ENCODE measurements at places on chromosomes 16 and 17. TPM values are rescaled to one million over a fixed set of nuclear protein-coding genes. Genes with fewer than 3 reads are reported as not detected.

GRCh38 chr17:81119223-81120148 lies 45.8 kb upstream of the PVALEF start:
- peak; percentile 78 for DNase-seq

GRCh38 chr16:9340526-9341256 lies 249.2 kb downstream of the HAPSTR1 start:
- DNase-seq, result no peak

DNA sequence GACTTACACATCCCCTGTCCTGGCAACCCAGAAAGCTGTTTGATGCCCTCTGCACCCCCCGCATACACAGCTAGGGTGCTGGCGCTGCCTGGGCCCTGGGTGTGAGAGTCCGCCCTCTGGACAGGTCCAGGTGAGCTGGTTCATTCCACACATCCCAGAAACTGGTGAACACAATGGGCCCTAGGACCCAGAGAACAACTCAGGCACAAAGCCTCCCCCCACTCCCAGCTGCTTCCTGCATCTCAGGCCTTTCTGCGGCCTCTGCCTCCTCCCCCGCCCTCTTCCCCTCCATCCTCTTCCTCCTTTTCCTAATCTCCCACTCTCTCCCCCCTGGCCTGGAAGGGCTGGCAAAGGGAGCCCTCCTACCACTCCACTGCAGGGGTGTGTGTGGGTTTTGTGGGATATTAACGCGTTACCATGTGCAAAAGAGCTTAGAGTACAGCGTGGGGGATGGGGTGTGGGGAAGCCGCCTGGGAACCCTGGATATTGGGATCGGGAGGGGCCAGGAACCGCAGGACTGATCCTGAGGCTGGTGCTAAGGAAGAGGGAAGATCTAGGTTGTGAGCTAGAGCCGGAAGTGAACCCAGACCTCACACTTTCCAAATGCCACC lies 1.6 kb upstream of the PPP1R9B start:
- peak; percentile 96 for DNase-seq

Gene CCL8
- not detected for total RNA-seq

DNA sequence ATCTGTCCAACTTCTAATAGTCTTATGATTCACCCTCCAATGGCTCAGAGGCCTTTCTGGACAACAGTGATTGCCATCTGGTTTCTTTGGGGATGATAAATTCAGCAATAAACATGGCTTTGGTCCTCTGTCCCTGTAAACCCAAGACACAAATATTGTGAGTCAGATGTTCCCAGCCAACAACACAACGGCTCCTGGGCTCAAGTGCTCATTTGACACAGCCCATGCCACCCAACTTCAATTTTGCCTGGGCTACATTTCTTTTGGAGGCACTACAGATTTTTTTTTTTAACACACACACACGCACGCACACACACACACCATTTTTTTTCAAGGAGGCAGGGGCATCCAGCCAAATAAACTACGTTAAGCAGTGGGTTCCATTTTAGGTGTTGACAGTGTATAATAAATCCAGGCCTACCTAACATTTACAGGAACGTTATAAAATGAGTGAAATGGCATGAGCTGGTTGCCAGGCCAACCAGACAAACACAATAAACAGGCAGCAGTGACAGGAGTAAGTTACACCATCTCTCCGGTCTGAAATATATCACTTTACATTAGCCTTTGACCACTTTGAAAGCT lies 939.9 kb upstream of the SOX9 start:
- DNase-seq, result peak; percentile 90

Gene PAFAH1B1
- 57.1 TPM for total RNA-seq

DNA sequence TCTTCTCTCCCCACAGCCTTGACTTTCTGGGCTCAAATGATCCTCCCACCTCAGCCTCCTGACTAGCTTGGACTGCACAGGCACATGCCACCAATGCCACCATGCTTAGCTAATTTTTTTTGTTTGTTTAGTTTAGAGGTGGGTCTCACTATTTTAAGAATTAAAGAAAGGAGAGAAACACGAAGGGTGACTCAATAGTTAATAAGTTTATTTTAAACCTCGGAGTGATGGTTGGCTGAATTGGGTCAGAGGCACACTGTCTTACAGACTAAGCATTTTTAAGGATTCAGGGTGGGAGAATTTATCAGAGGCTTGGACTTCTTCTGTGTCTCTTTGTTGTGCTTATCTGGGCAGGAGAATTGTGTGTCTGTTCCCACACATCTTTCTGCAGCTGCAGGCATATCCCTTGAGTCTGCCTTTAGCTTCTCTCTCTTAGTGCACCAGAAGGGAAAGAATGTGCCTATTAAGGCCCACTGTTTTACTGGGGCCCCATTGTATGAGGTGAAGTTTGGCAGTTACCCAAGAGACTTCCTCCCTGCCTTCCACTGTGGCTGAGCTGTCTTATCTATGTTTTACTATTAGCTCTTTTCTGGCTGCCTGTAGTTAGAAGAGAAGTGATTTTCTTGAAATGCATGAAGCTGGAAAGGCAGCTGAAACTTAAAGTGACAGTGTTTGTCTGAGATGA lies 2172.0 kb downstream of the TP53TG3F start:
- no peak for DNase-seq

DNA sequence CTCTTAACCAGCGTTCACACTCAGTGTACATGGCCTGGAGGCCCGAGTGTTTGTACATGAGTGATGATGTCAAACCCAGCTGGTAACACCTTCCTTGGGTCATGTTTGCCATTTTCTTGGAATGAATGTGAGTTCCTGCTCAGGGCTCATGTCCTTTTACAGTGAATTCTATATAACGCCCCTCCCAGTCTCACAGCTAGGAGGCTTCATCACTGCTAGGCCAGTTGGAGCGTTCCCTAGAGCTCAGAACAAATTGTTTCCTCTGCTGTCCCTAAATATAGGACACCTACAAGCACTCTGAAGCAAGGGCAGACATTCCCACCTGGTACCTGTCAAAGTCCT lies 5.5 kb downstream of the TIMM22 start:
- DNase-seq, result no peak

DNA sequence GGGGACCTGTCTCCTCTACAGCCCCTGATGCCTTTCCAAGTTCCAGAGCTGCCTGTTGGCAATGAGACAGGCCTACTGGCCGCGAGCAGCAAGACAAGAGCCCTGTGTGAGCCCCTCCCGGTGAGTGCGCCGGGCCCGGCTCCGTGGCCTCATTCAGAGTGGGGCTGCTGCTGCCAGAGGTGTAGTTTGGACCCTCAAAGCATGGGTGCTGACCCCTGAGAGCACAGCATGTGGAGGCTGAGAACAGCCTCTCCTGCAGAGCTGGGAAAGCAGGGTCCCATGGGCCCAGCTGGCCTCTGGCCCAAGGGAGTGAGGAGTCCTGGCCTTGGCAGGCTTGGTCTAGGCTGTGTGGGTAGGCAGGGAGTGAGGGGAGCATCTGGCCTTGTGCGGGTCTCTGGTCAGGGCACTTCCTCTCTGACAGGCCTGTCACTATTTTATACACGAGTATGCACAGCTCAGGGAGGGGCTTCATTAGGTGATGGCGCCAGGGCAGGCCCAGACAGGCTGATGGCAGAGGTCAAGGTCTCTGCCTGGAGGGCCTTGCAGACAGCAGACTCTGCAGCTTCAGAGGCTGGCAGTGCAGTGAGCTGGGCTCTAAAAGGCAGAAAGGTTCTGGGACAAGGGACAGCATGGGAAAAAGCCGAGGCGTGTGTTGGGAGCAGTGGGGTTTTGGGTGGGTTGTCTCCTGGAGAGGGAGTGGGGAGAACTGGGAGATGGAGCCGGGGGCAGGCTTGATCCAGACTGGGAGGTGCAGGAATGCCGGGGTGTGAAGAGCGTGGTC lies 43.4 kb downstream of the ADCY7 start:
- no peak for DNase-seq

Gene RSKR
- 2.9 TPM for total RNA-seq

All from H4 (cell line).